Stimulated activated CD8-positive, alpha-beta memory T cell treated with anti-CD3 and anti-CD28 coated beads, Interleukin-7, amount 100 ng/mL, for 4 hours (primary cell): ENCODE measurements at places on chromosomes 2 and 18.

- DNase-seq = no peak
Observed at GRCh38 chr2:170930991-170931266, 1.9 kb downstream of the GORASP2 start.

DNA sequence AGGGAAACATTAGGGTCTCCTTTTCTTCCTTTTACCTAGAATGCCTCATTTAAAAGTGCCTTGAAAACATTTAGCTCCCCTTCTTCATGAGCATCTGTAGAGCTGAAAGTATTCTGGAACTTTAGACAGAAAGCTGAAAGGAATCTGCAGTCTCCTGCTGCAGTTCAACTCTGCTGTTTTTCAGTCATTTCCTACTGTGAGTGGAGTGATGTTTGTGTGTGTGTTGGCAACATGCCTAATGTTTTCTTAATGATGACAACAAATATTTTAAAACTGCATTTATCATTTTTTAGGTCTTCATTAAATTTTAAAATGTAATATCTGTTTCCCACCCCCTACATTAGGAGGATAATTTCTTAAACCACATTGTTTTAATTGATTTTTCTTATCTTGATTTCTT, 66.6 kb downstream of the TWSG1 start:
- no peak for DNase-seq

GRCh38 chr2:34799556-34799955, 1200.5 kb upstream of the FAM98A start:
- no peak for DNase-seq

GRCh38 chr2:70904371-70905216, 31.1 kb upstream of the ATP6V1B1 start:
- no peak for DNase-seq

- DNase-seq = no peak
Observed at GRCh38 chr2:33133454-33133952, 186.8 kb downstream of the LTBP1 start.

DNA sequence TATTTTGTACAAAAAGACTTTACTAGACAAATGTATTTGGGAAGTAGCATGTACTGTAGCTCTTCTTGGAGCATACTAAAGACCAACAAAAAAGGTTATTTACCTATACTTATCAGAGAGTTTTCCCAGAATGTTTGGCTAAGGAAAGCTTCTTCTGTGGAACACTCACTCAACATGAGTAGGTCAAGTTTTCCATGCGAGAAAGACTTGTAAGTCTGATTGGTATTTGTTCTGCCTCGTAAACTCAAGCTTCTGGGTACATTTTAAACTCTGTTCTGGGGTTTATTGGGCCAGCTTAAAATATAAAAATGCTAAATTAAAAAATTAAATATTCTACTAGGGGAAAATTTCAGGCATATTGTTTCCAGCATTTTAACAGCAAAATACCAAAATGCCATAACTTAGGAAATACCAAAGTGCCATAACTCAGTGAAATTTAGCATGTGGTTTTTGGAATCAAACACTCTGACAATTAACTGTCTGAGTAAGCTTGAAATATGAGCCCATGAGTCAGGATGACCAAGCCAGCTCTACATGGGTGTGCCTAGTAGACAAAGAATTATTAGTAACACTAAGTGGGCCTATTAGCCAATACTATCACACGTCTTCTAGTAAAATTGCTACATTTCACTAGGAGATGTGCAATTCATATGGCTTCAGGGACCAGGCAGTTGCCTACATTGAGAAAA, 47.3 kb upstream of the SERPINE2 start:
- no peak for DNase-seq

GRCh38 chr18:25392192-25392591, 40.2 kb upstream of the ZNF521 start:
- no peak for DNase-seq

DNA sequence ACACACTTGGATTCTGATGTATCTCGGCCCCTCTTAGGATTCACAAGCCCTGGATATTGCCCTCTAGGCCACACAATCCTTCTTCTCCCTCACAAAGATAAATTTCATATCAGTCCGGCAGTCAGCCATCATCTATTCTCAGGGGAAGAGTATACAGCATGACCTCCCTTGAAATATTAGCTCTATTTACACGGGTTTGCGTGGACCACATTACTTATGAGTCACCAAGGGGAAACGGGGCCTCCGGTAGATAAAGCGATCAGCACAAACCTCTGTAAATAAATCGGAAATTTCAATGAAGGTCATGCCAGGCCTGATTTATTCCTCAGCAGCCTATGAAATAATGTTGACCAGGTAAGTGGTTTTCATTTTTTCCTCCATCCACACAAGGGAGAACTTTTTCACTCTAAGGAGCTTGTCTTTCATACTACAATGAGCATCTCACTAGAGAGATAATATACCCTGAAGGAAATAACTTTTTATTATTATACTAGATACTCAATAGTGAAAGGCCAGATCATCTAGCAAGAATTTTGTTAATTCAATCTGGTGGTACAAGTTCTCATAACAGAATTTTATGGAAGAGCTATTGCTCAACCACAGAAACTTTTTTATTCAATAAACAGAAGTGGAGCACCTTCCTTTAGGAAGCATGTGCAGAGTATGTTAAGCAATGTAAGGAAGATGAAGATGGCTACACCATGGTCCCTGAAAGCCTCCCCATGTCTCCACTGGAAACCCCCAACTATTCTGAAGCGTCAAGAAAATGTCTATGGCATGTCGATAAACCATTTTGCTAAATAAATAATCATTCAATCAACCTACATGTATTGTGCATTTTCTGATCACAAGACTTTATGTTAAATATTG, 125.2 kb upstream of the PIK3C3 start:
- no peak for DNase-seq

DNA sequence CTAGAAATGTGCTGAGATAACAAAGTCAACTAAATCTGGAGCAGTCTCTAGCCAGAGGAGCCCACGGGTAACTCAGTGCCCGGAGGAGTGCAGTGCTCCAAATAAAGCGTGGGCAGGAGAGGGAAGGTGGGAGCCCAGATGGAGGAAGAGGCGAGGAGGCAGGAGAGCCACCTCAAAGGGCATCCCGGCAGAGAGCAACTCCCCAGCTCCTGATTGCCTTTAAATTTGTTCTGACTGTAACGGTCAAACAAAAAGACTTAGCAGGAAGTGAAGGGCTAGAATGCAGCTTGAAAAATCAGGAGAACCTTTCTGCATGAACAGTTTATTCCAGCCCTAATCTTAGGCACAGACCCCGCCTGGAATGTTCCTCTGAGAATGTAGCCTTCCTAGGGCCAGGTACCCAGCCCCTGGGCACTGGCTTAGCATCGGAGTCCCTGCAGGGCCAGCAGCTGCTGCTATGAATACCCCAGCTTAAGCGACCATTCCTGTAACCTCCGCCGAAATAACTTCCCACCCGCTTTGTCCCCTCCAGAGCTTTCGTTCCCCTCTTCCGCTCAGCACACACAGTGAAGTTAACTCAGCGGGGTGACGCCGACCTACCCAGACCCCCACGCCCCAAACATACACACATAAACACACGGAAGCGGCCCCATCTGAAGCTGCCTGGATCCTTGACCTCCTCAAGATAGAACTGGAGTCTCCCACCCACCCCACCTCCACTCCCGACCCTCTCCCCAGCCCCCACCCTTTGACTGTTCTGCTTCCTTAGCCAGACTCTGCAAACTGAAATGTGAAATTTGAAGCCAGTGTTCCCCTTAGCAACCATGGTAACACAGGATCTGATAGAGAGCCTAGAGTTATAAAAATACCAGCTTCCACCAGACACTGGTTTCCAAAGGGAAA, 123.2 kb downstream of the SMAD7 start:
- DNase-seq = no peak

DNA sequence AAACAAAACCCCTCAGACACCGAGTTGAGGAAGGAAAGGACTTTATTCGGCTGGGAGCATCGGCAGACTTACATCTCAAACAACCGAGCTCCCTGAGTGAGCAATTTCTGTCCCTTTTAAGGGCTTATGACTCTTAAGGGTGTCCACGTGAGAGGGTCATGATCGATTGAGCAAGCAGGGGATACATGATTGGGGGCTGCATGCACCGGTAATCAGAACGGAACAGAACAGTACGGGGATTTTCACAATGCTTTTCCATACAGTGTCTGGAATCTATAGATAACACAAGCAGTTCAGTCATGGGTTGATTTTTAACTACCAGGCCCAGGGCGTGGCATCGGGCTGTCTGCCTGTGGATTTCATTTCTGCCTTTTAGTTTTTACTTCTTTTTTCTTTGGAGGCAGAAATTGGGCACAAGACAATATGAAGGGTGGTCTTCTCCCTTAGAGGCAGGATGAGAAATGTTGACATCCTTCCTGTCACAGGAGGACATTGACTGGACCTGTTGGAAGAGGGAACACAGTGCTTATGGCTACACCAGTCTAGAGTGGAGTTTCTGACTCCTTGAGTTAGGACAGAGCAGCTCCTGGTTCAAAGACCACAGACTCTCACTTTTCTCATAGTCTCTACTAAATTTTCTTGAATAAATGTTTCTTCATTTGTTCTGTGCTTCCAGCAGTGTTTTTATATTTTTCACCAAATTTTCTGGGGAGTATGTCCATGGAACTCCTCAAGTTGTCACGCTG, 35.8 kb downstream of the SPOPL start:
- DNase-seq = no peak

- no peak for DNase-seq
Observed at GRCh38 chr2:226187616-226188015, 612.0 kb downstream of the IRS1 start.

- DNase-seq = no peak
Observed at GRCh38 chr2:231460073-231460835, 4.0 kb downstream of the NCL start.

DNA sequence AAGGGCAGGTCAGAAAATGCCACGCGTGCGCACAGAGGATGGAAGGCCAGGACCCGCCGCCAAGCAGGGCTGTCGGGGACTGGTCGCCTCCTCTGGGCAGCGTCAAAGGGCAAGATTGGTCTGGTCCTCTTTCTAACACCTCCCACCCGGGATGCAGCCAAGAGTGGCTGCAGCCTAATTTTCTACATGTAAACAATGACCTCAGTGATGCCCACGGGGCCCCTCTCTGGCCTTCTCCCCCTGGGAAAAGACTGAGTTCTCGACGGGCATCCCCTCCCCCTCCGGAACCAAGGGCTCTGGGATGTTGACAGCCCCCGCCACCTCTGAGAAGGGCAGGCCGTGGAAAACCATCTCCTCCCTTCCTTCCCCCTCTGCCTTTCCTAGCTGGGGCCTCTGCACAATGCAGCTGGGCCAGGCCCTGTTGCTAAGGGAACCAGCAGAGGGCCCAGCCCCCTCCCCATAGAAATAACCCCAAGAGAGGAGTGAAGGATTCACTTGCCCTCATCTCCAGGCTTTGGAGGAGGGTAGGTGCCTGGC, 80.0 kb upstream of the ZNF532 start:
- no peak for DNase-seq

DNA sequence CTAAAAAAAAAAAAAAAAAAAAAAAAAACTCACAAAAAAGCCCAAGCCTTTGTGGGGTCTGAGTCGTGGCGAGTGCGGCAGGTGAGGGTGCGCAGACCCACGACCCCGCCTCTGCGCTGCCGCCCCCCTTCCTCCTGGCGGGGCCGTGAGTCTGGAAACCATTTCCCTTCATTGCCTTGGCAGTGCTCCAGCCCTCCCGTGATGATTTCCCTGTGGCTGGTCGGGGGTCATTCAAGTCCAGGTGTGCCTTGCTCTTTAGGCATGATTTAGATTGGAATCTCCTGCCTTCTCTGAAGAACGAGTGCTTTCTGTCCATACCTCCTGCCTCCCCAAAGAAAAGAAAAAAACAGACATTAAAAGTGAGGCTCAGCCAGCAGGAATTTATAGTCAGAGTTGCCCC, 161.8 kb downstream of the FAM210A start:
- DNase-seq = no peak
